ENCODE measurements at places on chromosomes 16 and 17.
A peak's percentile ranks its signal among the peaks of the same experiment; 100 is the strongest.

GRCh38 chr17:61294286-61294685, 105.4 kb upstream of the TBX2 start:
- no peak for DNase-seq

- DNase-seq = no peak
Observed at GRCh38 chr16:24536671-24537070, 2.7 kb upstream of the RBBP6 start.

GRCh38 chr17:11668618-11669017, 70.3 kb downstream of the DNAH9 start:
- no peak for DNase-seq

- no peak for DNase-seq
Observed at GRCh38 chr16:68446681-68447652, 1.3 kb downstream of the SMPD3 start.

- DNase-seq = peak; percentile 51
Observed at GRCh38 chr17:73956595-73957465, 246.6 kb upstream of the RPL38 start.

GRCh38 chr16:74034862-74035261, 261.8 kb upstream of the PSMD7 start:
- peak; percentile 18 for DNase-seq

GRCh38 chr17:55852734-55853133, 101.9 kb downstream of the PCTP start:
- no peak for DNase-seq

GRCh38 chr17:30132615-30133014, 16.0 kb downstream of the NSRP1 start:
- no peak for DNase-seq

GRCh38 chr16:11025120-11025531, 80.8 kb downstream of the CLEC16A start:
- DNase-seq = no peak

DNA sequence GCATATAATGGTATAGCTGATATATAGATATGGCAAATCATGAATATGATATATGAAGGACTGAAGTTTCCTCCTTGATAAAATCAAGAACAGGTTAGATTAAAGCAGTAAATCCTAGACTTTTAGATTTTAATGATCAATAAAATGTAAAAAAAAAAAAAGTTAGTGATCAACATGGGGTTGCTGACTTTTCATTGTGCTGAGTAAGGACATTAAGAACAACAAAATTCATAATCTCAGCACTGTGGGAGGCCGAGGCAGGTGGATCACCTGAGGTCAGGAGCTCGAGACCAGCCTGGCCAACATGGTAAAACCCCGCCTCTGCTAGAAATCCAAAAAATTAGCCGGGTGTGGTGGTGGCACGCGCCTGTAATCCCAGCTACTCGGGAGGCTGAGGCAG, 10.4 kb upstream of the CHD3 start:
- DNase-seq = no peak

DNA sequence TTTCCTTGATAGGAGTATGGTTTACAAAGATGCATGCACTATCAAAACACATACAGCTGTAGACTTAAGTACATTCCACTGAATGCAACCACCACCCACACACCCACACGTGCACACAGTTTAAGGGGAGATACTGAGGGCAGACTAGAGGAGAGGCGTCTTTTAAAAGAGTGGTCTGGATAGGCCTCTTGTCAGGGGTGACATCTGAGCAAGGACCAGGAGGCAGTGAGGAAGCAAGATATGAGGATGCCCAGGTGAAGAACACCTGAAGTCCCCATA, 12.6 kb downstream of the MPHOSPH6 start:
- DNase-seq = no peak

GRCh38 chr16:47966325-47966724, 189.5 kb downstream of the ABCC12 start:
- no peak for DNase-seq

GRCh38 chr16:1413684-1414531, 596 bp downstream of the UNKL start:
- DNase-seq = peak; percentile 41

- no peak for DNase-seq
Observed at GRCh38 chr17:10716218-10716617, 13.6 kb downstream of the TMEM220 start.

- DNase-seq = peak; percentile 45
Observed at GRCh38 chr16:87060034-87060986, 256.9 kb downstream of the C16orf95 start.

DNA sequence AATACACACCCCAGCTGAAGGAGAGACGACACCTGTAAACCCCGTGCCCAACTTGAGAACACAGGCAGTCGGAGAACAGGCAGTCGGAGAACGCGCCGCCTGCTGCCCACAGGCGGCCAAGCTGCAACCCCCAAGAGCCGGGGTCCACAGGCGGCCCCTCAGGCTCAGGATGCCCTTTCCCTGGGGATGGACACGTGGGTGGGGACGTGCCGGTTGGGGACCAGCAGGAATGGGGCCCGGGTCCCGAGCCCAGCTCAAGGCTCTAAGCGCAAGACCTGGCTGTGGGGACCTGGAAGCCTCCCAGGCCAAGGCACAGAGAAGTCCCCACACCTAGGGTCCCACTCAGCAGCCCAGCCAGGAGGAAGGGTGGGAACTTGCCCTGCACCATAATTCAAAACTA, 79.5 kb upstream of the GNG13 start:
- DNase-seq = no peak

GRCh38 chr16:72884037-72884436, 163.9 kb downstream of the ZFHX3 start:
- DNase-seq = peak; percentile 53

- peak; percentile 61 for DNase-seq
Observed at GRCh38 chr16:86389566-86390328, 120.6 kb upstream of the FOXF1 start.

- DNase-seq = no peak
Observed at GRCh38 chr17:36095992-36096391, 6.0 kb upstream of the CCL3 start.

DNA sequence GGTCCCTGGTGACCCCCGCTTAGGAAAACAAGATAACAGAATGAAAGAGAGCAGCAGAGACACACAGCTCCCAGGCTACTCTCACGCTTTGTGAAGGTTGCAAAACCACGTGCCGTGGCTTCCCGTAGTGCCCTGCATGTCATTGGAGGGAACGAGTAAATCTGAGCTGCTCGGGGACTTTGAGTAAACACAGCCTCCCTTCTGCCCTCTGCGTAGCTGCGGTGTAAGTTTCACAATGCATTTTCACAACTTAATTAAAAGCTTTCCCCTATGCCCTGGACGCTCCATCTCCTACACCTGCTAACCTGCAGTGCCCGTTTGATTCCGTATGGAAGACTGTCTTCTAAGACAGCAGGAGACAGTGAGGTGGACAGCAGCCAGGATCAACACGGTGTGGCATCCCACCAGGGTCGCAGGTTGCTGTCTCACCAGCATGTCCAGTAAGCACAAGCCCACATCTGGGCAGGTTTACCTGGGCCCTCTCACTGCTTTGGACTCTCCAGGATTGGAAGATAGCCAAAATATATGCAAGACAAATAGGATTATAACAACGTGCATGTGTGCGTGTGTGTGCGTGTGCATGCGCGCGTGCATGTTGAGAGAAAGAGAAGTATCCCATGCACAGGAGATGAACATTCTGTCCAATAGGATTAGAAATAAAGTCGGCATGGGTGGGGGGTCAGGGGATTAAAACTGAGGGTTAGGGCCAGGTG, 116.4 kb upstream of the RCVRN start:
- DNase-seq = peak; percentile 18

GRCh38 chr17:55437159-55437605, 15.5 kb upstream of the MMD start:
- no peak for DNase-seq

DNA sequence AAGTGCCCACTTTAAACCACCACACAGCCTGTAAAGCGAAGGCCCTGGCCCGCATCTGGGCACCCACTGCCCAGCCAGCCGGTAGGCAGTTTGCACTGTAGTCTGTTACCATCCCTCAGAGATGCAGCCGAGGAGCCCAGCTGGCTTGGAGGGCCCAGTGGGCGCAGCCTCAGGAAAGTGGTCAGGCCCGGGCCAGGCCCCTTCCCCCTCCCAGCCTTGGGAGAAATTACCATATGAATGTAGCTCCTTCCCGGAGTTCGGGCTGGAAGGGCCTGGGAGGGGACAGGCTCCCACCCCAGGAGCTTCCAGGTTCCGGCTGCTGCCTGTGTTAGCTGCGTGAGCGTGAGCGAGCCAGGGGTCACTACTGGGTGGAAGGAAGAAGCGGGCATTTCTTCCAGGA, 325.4 kb downstream of the SEC14L1 start:
- no peak for DNase-seq

GRCh38 chr17:7626956-7627249, 718 bp downstream of the SAT2 start:
- no peak for DNase-seq

DNA sequence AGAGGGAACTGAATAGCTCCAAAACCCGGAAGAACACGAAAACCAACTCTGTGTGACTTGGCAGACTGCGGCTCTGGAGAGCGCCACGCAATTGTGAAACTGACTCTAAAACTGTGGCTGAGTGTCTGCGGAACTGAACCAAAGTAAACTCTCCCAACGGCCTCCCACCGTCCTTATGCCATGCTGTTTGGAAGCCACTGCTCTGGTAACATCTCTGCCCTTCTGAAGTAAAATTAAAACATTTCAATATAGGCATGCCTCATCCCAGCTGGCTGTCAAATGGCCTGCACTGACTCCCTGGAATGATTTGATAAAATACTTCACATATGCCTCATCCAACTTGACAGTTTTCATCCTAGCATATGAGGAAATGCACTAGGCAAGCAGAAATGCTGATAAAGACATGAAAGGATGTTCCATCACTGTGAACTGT, 70.2 kb downstream of the PARN start:
- no peak for DNase-seq

DNA sequence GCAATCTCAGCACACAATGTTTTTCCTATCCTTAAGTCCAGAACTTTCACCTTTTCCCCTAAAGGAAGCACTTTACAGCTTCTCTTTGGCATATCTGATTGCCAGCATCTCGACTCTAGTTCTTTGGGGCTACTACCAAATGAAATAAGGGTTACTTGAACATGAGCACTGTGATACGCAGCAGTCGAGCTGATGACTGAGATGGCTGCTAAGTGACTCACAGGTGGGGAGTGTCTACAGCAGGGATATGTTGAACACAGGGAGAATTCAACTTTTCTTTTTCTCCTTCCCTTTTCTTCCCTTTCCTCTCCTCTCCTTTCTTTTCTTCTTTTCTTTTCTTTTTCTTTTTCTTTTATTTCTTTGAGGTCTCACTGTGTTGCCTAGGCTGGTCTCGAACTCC, 334.8 kb downstream of the MAF start:
- DNase-seq = no peak

DNA sequence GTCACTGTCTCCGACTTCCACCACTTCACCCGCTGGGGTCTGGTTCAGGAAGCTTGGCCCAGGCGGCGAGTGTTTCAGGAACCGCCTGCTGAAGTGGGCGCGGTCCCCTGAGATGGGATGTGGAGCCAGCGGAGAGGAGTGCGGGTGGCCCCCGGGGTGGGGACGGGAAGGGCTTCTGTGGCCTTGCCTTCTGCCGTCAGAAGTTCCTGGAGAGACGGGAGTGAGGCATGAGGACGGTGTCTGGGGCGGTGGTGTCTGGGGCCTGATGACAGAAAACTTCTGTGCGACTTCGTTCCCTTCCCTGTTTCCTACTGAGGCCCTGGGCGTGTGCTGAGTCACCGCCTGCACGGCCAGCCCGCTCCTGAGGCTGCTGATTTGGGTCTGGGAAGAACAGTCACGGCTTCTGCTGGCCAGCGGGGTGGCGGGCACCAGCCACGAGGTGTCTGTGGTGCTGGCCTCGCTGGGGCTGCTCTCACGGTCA, 12.3 kb upstream of the NLRC3 start:
- no peak for DNase-seq

GRCh38 chr16:4092547-4093265, 23.5 kb downstream of the ADCY9 start:
- no peak for DNase-seq

Measured in fibroblast of mammary gland (primary cell).